WTC11 (cell line): ENCODE measurements at places on chromosomes 7 and 10.

GRCh38 chr7:151248346-151249033 lies at the start of gene SMARCD3:
TSS of gene SMARCD3 (minus strand) at chr7:151248694. CDS start at chr7:151248562, 132 bp downstream.
- DNase-seq, result peak; percentile 70

DNA sequence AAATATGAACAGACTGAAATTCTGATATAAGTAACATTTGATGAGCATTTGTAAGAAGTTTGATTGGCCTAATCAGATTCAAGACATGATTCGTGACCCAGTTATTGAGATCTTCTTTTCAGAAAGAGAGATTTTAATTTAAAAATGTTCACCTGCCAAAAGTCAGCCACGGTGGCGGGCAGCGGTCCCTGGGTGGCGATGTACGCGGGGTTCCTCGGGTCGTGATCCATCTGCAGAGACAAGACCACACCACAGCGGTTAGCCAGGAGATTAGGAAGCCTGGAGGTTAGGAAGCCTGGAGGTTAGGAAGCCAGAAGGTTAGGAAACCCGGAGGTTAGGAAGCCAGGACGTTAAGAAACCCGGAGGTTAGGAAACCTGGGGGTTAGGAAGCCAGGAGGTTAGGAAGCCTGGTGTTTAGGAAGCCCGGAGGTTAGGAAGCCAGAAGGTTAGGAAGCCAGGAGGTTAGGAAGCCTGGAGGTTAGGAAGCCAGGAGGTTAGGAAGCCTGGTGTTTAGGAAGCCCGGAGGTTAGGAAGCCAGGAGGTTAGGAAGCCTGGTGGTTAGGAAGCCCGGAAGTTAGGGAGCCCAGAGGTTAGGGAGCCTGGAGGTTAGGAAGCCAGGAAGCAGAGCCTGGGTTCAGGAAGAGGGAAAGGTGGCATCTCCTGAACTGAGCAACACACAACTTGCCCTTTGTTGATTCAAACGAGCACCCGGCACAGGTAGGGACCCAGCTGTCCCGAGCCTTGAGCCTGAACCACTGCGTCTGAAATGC lies 258.5 kb downstream of the DNAJB6 start:
- DNase-seq, result no peak

GRCh38 chr10:23643111-23643780 lies 204.4 kb downstream of the OTUD1 start:
- no peak for DNase-seq

GRCh38 chr10:12812571-12812970 lies 188.9 kb downstream of the CCDC3 start:
- DNase-seq, result no peak

- no peak for DNase-seq
These were observed 1.2 kb upstream of the FAM241B start for GRCh38 chr10:69628891-69629290.

DNA sequence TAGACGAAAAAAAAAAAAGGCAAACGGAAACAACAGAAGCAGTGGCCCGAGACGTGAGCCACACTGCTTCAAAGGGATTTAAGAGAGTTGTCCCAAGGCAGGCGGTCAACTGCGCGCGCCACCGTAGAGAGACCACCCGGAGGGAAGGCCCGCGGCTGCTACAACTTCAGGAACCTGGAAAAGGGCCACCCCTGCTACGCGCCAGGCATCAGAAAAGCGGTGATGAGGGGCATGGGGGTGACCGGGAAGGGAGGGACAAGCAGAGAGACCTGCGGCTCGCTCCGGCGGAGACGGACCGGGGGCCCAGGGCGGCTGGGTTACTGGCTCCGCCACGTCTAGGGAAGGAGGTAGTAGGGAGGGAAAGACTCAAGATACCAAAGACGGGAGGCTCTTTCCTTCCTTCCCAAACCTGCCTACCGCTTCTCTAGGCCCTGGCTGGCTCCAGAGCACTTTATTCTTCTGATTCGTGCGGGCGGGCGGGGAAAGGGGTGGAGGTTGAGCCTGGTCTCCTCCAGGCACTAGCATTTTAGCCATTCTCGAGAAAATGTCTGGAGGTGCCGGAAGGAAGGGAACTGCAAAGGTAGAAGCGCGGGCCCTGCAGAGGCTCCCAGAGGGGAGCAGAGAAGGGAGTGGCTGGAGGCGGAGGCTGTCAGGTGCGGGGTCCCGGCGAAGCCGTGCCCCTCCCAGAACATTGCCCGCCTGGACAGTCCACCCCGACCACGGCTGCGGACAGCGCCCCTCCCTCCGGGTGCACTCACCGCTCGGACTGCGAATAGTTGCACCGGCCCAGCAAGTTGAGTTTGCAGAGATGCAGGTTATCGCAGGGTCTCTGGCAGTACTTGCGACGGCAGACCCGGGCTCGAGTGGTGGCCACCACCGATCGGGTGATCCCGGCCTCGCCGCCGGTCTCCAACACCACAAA lies 993 bp downstream of the ZC3HAV1 start:
- DNase-seq, result peak; percentile 60

- no peak for DNase-seq
These were observed 182.9 kb upstream of the TCF7L2 start for GRCh38 chr10:112767156-112767555.

DNA sequence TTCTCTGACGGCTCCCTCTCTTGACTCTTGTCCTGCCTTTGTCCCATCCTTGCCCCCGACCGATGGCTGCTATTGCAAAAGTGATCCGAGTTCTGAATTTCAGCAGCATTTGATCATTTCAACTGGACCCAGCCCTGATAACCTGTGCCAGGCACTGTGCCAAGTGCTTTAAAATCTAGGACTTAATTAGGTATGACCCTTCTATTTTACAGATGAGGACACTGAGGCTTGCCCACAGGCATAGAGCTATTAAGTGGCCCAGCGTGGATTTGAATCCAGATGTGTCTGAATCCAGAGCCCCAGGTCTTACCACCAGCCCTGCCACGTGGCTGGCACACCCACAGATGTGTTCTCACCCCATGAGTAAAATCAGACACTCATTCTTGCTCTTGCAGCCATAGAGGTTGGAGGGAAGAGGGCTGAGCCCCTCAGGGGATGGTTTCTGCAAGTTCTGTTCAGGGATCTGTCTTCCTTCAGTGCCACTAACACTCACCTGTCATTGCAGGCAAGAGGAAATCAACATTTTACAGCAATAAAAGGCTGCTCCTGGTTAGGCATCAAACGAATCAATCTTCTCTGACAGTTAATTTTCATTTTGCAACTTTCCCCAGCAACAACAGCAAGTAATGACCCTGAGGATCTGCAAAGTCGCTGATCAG lies 101.2 kb downstream of the GRID1 start:
- DNase-seq, result no peak

DNA sequence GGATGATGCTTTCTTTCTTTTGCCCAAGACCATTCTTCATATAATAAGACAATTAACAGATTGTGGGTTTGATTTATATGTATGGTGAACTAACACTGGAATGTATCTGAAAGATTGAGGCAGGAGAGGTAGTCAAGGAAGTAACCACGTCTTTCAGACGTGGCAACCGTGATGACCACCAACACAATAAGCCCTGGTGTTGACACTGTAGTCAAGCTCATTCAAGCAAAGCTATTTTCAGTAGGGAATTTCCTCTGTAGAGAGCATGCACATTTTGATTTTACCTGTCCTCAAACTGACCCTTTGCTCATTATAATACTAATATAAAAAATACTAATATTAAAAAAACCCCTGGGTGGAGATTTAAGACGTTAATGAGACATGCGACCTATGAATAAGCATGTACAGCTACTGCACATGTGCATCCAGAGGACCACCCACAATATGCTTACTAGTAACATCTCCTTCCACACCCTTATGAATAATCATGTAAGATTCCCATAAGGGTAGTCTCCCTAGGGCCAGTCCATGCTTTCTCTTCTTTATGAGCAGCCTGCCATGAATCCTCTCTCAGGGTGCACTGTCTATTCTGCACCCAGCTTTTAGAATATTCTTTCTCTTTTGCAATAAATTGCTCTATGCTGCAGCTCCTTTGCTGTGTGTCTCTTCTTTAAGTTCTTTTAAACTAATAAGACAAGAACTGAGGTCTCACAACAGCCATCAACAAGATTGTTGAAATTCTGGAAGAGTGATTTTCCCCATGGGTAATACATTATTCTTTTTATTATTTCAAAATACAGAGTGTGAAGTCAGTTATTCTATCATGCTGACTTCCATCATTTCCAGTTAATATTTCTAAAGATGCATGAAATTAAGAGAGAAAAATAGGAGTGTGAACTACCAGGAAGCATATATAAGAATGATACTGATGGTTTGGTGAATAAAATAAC lies 151.3 kb upstream of the NPVF start:
- no peak for DNase-seq

GRCh38 chr10:113552701-113553100 lies at the start of gene HABP2:
TSS of gene HABP2 (plus strand) at chr10:113553053. CDS start at chr10:113553122, 69 bp downstream.
- no peak for DNase-seq

DNA sequence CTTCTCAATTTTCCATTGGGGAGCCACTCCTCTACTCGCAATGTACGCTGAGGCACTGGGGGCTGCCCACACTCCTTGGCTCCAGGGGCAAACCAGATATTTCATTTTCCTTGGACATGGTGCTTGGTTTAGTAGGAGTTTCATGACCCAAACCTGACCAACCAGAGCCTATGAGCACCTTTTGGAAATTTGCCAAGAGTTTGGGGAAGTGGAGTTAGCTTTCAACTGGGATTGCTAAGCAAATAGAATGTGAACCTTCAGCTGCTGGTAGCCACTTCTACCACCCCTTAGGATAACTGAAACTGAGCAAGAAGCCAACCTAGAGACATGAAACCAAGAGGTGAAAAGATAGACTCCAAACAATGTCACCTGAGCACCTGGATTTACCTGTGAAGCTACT lies 74.9 kb upstream of the COL13A1 start:
- DNase-seq, result no peak

DNA sequence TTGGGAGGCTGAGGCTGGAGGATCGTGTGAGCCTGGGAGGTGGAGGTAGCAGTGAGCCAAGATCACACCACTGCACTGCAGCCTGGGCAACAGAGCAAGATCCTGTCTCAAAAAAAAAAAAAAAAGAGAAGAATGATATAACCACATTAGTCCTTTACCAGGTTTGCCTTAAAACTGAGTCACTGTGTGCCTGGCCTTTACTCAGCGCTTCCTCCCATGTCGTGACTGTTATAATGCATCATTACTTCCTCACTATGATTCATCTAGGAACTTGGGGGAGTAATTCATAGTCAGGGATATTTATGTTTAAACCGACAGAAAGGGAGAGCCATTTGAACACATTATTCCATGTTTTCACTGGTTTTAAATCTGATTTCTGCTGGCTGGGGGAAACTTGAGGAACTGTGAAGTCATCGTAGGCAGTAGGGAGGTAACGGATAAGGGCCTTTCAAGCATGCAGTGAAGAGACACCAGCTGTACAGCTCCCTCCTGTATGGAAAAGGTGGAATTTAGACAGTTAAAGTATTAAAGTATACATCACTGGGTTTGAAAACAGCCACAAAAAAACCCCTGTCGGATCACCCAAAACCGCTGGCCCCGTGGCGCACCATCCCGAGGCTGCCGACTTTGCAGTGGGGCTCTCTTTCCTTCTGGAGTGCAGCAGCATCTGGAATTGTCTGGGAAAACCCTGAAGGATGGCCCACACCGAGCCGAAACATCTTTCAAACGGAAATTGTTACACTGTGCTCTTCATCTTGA lies 119.8 kb downstream of the NKX6-2 start:
- no peak for DNase-seq

GRCh38 chr7:22346383-22347107 lies 10.4 kb downstream of the RAPGEF5 start:
- no peak for DNase-seq

DNA sequence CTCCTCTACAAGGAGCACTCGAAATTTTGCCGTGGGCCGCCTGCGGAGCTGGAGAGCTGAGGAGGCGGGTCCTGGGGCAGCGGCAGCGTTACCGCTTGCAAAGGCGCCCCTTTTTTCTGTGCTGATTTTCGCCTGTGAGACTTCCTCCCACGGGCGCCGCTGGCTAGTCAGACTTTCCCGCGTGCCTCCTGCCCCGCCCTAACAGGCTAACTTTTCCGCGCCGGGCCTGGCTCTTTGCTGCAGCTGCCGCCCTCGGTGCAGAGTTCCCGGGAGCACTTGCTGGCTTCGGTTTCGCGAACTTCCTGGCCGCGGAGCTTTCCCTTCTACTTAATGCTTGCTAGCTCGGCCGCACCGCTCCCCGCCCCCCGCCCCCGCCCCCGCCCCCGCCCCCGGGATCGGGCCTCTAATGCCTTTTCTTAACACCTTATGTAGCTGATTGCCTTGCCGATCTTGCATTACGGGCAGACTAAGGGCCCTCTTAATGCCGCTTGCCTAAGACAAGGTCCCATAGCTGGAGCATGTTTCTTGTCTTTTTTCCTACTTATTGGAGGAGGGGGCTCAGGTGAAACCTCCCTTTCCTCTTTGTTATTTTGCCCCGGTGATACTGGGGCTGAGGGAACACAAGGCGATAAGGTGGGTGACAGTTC lies 37.9 kb upstream of the RASGEF1A start:
- DNase-seq, result peak; percentile 63

- DNase-seq, result no peak
These were observed 142.4 kb downstream of the C1GALT1 start for GRCh38 chr7:7324698-7325097.

DNA sequence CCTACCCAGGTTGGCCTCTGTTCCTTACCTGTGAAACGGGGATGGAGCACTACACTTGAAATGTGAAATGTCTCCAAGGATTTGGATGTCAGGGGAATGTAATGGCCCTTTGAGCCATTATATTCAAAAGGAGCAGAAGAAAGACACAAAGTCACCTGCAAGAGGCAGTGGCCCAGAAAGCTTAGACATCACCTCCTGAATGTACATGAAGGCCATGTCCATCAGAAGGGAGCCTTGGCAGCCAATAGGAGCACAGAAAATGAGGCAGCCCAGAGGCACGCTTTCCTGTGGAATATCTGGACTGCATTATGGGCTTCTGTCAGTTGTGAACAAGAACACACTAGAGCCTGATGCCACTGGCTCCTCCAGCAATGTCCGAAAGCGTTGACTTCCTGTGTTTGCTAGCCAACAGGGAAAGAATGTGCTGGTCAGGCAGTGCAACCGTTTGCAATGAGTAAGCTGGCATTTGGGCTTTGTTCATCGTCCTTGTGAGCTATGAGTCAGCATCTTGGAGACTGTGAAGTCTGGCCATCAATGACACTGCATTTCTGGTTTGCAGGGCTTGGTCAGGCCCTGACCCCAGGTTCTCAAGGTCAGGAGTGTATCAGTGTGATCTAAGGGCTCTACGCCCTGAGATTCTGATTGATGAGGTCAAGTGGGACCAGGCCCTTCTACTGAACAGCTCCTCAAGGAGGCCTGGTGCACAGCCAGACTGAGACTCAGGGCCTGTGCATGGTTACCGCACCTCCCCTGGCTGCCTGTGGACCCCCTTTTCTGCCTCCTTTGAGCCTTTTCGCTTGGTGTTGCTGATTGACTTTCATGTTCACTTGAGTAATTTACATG lies 222.4 kb downstream of the RPS24 start:
- no peak for DNase-seq

GRCh38 chr10:52889611-52890010 lies 117.0 kb upstream of the MBL2 start:
- no peak for DNase-seq
